ENCODE measurements at places on chromosomes 7 and 10.

- no peak for DNase-seq
Measured at GRCh38 chr10:103276896-103277712, at the start of gene INA. INA (plus strand) TSS chr10:103277138; CDS start chr10:103277212, 74 bp downstream.

- DNase-seq: no peak
Measured at GRCh38 chr7:102096706-102097427, 189.8 kb upstream of the SH2B2 start.

- no peak for DNase-seq
Measured at GRCh38 chr10:100735337-100736143, 9.8 kb upstream of the PAX2 start.

DNA sequence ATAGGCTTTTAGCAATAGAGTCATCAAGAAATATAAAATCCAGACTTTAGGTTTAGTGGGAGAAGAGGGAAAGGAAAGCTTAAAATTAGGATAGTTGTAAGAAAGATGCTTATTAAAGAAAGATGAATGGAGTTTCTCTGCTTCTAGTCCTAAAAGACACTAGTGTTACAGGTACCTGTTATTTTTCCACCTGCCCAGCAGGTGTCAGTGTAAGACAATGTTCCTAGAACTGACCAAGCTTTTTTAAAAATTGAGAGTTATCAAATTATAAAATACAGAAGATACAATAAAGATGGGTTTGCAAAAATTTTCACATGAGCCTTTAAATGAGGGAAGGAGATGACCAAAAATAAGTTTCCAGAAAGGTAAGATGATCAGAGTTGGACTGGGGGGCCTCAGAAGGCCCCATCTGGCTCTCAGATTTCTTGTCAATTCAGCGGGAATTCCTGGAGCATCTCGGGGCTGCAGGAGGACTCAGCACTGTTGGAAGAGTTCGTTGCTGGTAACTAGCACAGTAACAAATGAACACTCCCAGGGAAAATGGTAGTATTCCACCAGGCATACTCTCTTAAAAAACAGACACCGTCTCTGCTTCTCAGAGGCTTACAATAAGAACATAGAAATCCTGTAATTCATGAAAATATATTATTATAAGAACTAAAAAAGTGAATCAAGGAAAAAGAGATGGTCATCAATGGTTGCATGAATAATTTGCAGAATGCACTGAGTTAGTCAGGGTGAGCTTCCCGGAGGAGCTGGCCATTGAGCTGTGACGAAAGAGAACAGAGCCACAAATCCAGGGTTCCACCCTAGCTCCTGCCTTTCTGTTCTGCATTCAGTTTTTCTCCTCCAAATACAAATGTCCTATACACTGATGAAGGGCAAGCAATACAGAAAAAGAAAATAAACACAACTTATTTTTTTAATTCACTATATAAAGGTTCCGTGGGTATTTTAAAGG, 71.8 kb upstream of the PIK3CG start:
- DNase-seq: no peak

DNA sequence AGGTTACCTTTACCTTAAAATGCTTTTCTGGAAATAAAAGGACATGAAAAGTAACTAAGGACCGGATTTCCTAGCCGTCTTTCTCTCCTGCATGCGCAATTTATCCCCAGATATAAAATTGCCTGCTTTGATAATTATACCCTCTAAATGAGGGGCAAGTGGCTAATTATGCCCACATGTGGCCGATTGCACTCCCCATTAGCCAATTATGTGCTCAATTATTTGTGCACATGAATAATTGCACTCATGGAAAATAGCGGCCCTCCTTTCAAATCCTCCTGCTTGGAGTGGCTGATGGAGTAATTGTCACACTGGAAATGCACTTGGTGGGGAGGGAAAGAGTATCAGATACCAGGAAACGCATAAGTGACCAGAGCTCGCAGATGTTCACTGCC, 66.4 kb upstream of the ATRNL1 start:
- no peak for DNase-seq

GRCh38 chr7:150909200-150909995, 57.1 kb downstream of the AOC1 start:
- no peak for DNase-seq

GRCh38 chr10:98262571-98262970, 5.4 kb downstream of the LOXL4 start:
- peak; percentile 20 for DNase-seq

DNA sequence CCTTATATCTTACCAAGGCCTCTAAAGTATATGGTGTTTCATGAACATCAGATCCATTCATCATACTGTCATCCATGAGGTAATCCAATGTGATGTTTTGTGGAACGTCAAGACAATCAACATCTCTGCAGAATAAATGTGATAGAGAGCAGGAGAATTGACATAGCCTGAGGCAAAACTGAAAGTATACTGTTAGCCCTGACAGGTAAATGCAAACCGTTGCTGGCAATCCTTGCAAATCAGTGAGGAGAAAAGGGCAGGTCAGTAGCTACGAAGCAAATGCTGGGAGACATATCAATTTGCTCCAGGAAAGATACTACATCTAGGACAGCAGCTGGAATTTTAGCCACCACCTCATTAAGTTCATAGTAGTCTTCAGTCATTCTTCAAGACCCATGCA, 4.5 kb upstream of the CCDC3 start:
- DNase-seq: no peak

DNA sequence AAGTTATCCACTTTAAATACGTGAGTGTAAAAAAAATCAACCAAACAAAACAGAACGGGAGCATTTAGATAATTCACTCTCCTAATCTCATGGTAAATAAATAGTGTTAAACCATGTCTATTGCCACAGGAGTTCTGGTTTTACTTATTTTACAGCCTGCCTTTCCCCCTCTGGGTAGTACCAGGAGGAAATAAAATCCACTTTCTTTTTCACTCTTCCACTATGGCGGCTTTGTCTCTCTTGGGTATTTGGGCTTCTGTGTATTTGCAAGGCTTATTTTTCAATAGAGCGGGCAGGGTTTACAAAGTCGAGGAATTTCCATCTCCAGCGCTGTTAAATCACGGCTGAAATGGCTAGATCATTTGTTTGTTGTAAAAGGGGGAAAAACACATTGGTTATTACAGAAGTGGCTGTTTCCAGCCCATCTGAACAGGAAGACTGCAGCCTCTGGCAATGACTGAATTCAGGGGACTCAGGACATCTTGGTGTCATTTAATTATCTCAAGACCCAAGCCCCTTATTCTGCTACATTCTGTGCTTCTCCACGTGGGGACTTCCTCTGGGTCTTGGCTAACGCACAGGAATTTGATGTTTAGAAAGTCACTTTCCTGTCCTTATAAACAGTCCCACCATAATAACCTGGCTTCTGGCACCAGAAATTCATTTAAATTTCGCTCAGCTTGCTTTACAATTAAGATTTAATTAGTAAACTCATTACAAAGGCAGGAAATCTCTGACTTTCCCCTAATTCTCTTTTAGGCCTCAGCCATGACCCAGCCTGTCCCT, 323.9 kb downstream of the GATA3 start:
- no peak for DNase-seq

DNA sequence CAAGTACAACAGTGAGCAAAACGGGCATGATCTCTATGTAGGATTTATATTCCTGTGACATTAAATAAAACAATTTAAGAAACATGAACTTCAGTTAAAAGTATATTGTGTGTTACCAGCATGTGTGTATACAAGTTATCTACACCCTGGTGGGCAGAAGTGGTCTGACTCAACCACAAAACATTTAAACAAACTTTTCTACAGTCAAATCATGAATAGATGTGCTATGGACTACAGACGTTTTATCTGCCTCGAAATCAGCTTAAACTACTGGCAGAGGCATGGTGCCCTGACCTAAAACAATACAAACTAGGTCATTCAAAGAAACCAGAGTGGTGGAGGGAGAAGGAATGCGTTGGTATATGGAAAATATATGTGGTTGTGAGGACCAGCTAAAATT, 3.6 kb downstream of the ARL3 start:
- no peak for DNase-seq

- no peak for DNase-seq
Measured at GRCh38 chr7:156703773-156704482, 63.4 kb downstream of the RNF32 start.

- no peak for DNase-seq
Measured at GRCh38 chr7:159148430-159149395, 4.0 kb upstream of the VIPR2 start.

GRCh38 chr10:74854610-74855009, 28.2 kb downstream of the KAT6B start:
- DNase-seq: no peak

DNA sequence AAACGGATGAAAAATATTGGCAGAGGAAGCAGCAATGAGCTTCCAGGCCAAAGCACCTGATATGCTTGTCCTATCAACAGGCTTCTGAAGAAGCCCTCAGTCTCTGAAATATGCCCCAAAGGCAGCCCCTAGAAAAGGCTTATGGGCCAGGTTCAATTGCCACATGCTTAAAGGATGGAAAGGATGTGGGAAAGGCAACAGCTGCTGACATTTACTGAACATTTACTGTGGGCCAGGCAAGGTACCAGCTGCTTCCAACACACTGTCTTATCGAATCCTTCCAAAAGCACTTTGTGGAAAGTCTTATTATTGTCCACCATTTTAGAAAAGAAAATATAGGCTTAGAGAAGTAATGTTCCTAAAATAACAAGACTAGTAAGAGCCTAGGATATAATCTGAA, 56.5 kb downstream of the DOCK4 start:
- no peak for DNase-seq

GRCh38 chr7:68248973-68249372, 1252.3 kb downstream of the TYW1 start:
- DNase-seq: no peak

GRCh38 chr7:10299384-10299783, 674.3 kb upstream of the PHF14 start:
- no peak for DNase-seq

- DNase-seq: no peak
Measured at GRCh38 chr7:55261386-55261770, 103.8 kb upstream of the LANCL2 start.

Measured in NCI-H460 (cell line).